ENCODE measurements at places on chromosomes 5 and 9. TPM values are rescaled to one million over a fixed set of nuclear protein-coding genes. Genes with fewer than 3 reads are reported as not detected.
A peak's percentile ranks its signal among the peaks of the same experiment; 100 is the strongest.

DNA sequence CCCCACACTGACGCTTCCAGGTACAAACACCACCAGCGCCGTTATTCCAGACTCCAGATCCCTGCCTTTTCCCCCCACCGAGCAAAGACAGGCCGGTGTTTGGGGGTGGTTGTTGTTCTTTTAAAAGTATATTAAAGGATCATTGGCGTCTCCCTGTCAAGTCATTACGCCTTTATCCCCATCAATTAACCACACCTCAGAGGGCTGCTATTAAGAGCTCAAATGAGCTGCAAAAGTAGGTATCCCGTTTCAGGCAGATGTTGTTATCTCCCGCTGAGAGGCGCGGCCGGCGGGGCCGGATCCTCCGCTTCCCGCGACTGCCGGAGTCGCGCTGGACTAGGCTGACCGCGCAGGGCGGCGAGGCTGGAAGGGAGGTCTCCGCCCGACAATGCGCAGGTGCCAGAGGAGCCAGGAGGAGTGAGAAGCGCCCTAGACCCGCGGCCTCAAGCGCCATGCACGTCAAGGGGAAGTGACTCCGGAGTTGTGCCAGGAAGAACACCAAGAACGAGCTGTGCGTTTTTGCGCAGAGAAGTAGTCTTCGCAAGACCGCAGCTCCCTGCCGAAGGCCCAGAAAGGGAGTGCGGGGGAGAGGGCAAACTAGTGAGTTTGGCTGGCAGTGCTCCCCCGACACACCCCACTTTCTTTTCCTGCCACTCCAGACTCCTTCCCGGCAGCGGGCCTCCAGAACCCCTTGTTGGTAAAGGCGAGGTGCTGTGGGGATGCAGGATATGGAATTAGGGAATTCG is 8.2 kb downstream of the NR2F1-AS1 start:
- peaks cover 71% of the 10 kb centered on the region for H3K27me3 ChIP-seq
- peak overlapping the region; percentile 30 for H3K4me3 ChIP-seq
- no peak overlapping the region for H3K27ac ChIP-seq

DNA sequence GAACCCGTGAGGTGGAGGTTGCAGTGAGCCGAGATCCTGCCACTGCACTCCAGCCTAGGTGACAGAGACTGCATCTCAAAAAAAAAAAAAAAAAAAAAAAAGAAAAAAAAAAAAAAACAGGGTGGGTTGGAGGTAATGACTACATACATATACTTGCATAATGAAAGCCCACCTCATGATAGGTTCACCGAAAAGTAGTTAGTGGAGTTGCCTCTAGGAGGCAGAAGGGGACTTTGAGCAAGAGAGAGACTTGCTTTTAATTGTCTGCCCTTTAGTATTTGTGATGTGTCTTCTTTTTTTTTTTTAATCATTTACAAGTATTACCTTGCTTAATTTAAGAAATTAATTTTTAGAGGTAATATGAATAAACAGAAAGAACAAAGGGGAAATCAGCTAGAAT is 99.8 kb downstream of the PPARGC1B start:
- no peak for DNase-seq
- no peak overlapping the region for H3K27ac ChIP-seq
- peaks cover 29% of the 10 kb centered on the region for H3K36me3 ChIP-seq
- H3K4me1 ChIP-seq = peaks cover 29% of the 10 kb centered on the region
- H3K4me3 ChIP-seq = no peak overlapping the region

- H3K27me3 ChIP-seq = no peaks in the 10 kb centered on the region
- H3K4me1 ChIP-seq = peaks cover 17% of the 10 kb centered on the region
- no peak for DNase-seq
- no peak overlapping the region for H3K4me3 ChIP-seq
Observed at GRCh38 chr5:115413651-115414050, 117.2 kb upstream of the CCDC112 start.

- no peak overlapping the region for H3K4me3 ChIP-seq
- H3K27me3 ChIP-seq = no peaks in the 10 kb centered on the region
- H3K4me1 ChIP-seq = peaks cover 2% of the 10 kb centered on the region
- H3K36me3 ChIP-seq = no peaks in the 10 kb centered on the region
- H3K27ac ChIP-seq = no peak overlapping the region
Observed at GRCh38 chr5:6419340-6419852, 29.3 kb upstream of the UBE2QL1 start.

- no peaks in the 10 kb centered on the region for H3K27me3 ChIP-seq
- H3K4me1 ChIP-seq = no peaks in the 10 kb centered on the region
- no peak overlapping the region for H3K27ac ChIP-seq
- H3K36me3 ChIP-seq = peaks cover 7% of the 10 kb centered on the region
Observed at GRCh38 chr9:105333811-105334210, 89.4 kb downstream of the SLC44A1 start.

- peaks cover 23% of the 10 kb centered on the region for H3K27me3 ChIP-seq
- peaks cover 14% of the 10 kb centered on the region for H3K4me1 ChIP-seq
- no peak overlapping the region for H3K27ac ChIP-seq
- no peak overlapping the region for H3K4me3 ChIP-seq
Observed at GRCh38 chr9:137113385-137114159, 961 bp downstream of the DPP7 start.

GRCh38 chr9:100914266-100914665 is 114.3 kb upstream of the PLPPR1 start:
- no peak overlapping the region for H3K27ac ChIP-seq
- H3K4me1 ChIP-seq = no peaks in the 10 kb centered on the region
- no peak overlapping the region for H3K4me3 ChIP-seq
- DNase-seq = no peak

DNA sequence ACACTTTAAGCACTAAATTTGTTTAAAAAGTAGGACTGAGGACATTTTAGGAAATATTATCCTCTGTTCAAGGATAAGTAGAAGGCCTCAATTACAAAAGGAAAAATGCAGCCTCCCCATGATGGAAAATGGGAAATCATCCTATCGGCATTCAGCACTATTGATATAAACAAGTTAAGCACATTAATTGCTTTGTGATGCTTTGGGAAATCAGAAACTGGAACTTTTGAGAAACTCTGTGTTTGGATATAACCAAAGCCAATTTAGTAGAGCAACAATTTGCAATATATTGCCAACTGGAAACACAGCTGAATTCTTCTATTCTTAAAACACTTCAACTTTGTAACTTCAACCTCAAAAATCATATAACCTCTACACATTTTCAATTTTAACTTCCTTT is 65.2 kb upstream of the PTGER4 start:
- no peaks in the 10 kb centered on the region for H3K27me3 ChIP-seq
- H3K4me3 ChIP-seq = no peak overlapping the region
- no peaks in the 10 kb centered on the region for H3K36me3 ChIP-seq
- DNase-seq = peak; percentile 68
- no peak overlapping the region for H3K27ac ChIP-seq

GRCh38 chr5:94849821-94850736 is 231.6 kb downstream of the SLF1 start:
- DNase-seq = peak; percentile 43
- H3K36me3 ChIP-seq = no peaks in the 10 kb centered on the region
- H3K27me3 ChIP-seq = no peaks in the 10 kb centered on the region
- H3K4me3 ChIP-seq = no peak overlapping the region
- no peak overlapping the region for H3K27ac ChIP-seq

DNA sequence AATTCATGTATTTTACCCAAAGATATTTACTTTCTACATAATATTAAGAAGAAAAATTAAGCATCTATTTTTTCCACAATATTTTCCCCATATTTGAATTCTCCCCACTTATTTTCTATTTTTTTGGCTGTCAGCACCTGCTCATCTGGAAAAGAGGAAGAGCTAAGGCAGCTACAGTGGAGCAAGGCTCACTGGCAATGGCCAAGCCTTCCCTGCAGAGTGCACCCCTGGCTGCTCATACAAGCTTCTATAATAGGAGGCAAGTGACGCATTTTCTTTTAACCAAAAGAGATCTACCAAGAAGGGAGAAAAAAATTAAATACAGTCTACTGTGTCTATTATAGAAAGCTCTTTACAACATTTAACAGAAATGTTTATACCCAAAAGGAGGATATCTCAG is 72.5 kb downstream of the AUH start:
- H3K4me3 ChIP-seq = no peak overlapping the region
- no peak overlapping the region for H3K27ac ChIP-seq
- no peaks in the 10 kb centered on the region for H3K4me1 ChIP-seq
- H3K36me3 ChIP-seq = peaks cover 17% of the 10 kb centered on the region

- H3K27me3 ChIP-seq = peaks cover 6% of the 10 kb centered on the region
- DNase-seq = no peak
- no peak overlapping the region for H3K27ac ChIP-seq
- H3K4me3 ChIP-seq = no peak overlapping the region
- H3K36me3 ChIP-seq = no peaks in the 10 kb centered on the region
Observed at GRCh38 chr5:96332535-96333366, 100.3 kb downstream of the PCSK1 start.

DNA sequence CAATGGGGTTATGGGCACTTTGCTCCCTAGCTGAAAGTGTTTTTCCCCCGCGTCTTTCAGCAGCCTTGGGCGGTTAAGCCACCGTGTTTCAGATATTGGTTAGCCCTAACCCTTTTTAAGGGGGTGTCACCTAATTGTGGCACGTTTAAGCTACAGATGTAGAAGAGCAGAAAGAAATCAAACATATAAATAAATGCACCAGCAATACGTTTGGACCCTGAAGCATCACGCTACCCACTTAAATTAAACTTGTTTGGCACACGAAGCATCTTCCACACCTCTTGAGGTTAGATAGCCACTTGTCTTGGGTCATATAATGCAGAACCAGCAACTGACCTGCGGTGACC is 768 bp downstream of the YTHDC2 start:
- peaks cover 4% of the 10 kb centered on the region for H3K4me1 ChIP-seq
- peaks cover 8% of the 10 kb centered on the region for H3K36me3 ChIP-seq
- H3K27ac ChIP-seq = peak overlapping the region; percentile 93
- peak overlapping the region; percentile 76 for H3K4me3 ChIP-seq
- DNase-seq = peak; percentile 25
- H3K27me3 ChIP-seq = peaks cover 3% of the 10 kb centered on the region

- H3K27ac ChIP-seq = no peak overlapping the region
- H3K27me3 ChIP-seq = peaks cover 9% of the 10 kb centered on the region
- peaks cover 4% of the 10 kb centered on the region for H3K4me1 ChIP-seq
- no peak for DNase-seq
Observed at GRCh38 chr9:126546036-126546435, 67.7 kb upstream of the LMX1B start.

DNA sequence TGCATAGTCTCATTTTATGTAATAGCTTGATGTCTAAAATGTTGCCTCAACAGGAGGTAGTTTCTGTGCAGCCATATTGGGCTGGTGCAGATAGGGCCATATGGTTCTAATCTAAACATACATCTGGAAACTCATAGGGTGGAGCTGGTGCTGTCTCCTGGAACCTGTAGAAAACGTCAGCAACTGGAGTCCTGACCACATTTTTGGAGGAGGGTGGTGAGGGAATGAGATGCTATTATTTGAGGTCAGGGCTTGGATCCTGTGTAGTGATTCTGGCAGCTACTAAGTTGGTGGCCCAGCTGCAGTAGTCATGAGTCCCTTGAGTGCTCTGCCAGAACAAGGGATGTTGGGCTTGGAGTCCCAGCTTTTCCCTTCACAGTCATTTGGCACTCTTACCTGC is 14.1 kb downstream of the MAN2A1 start:
- peaks cover 17% of the 10 kb centered on the region for H3K4me1 ChIP-seq
- no peak overlapping the region for H3K27ac ChIP-seq
- H3K4me3 ChIP-seq = no peak overlapping the region
- peaks cover 2% of the 10 kb centered on the region for H3K36me3 ChIP-seq
- peak; percentile 61 for DNase-seq

DNA sequence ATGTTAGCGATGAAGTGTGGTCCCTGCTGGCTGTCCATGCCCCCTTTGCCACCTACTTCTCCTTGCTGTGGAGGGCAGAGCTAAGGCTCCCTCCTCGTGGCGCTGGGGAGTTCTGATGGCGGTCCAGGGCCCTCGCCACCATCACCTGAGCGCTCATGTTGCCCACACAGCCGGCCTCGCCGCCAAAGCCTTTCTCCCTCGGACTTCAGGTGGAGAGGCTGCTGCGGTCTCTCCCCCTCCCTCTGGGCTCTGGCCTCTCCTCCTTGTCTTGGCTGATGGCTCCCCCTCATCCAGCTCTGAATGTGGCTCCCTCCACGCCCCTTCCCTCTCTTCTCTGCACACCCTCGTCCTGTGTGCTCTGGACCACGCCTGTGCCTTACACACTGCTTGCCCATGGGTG is 14.5 kb upstream of the LPCAT1 start:
- no peaks in the 10 kb centered on the region for H3K36me3 ChIP-seq
- peaks cover 14% of the 10 kb centered on the region for H3K4me1 ChIP-seq
- DNase-seq = no peak

GRCh38 chr5:160270704-160271103 is 41.4 kb downstream of the FABP6 start:
- H3K36me3 ChIP-seq = peaks cover 4% of the 10 kb centered on the region
- peaks cover 19% of the 10 kb centered on the region for H3K4me1 ChIP-seq
- peak; percentile 33 for DNase-seq
- H3K27me3 ChIP-seq = no peaks in the 10 kb centered on the region
- H3K27ac ChIP-seq = no peak overlapping the region

- no peaks in the 10 kb centered on the region for H3K27me3 ChIP-seq
- no peak overlapping the region for H3K4me3 ChIP-seq
- H3K27ac ChIP-seq = no peak overlapping the region
- H3K4me1 ChIP-seq = peaks cover 1% of the 10 kb centered on the region
- no peak for DNase-seq
Observed at GRCh38 chr5:113519412-113519811, 5.9 kb downstream of the YTHDC2 start.

DNA sequence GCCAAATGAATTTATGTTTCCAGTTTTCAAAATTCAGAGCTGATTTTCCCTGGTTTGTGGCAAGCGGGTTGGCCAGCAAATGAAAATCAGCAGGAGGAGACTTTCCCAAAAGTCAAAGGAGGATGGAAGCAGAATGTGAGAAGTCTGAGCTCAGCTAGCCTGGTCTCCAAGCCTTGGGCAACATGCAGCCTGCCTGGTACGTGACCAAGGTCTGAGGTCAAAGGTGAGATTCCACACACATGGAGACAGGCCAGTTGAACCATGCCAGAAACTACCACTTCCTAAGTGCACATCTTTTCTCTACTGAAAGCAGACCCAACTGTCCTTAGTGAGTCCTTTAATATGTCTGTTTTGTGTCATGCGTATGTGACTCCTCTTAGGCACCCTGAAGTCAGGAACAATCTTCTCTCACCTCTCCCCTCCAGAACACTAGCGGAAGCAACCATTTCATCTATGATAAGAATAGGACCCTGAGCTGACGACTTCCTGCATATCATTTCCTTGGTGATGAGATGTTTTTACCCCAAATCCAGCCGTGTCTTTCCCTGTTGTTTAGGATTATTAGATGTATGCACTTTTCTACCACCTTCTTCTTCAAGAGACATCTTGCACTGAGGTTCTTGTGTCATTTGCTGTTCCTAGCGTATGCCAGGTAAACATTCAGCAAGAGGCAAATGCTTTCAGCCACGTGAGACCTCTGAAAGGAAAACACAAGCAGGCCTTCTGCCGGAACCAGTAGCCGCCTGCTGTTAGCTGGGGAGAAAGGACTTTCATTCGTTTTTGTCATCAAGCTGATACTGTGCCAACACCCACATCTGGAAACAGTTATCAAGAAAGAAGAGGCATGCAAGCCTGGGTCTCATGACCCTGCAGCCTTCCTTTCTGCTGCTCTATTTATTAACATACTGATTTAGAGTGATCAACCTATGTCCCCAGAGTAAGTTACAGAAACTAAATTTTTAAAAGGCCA is 9.7 kb upstream of the TGFBI start:
- H3K4me3 ChIP-seq = no peak overlapping the region
- peak; percentile 99 for DNase-seq
- no peaks in the 10 kb centered on the region for H3K36me3 ChIP-seq
- peak overlapping the region; percentile 86 for H3K27ac ChIP-seq
- peaks cover 47% of the 10 kb centered on the region for H3K4me1 ChIP-seq
- H3K27me3 ChIP-seq = no peaks in the 10 kb centered on the region

PCDHA2 gene
- 0.04 TPM for total RNA-seq

C5orf58 gene
- not detected for total RNA-seq

GBA2 gene
- 42.9 TPM for total RNA-seq

PCDHGC3 gene
- total RNA-seq = 52.7 TPM

CCL19 gene
- 0.35 TPM for total RNA-seq

TRIM32 gene
- 12.4 TPM for total RNA-seq

ITGA1 gene
- 36.5 TPM for total RNA-seq

PCDHB2 gene
- 3.2 TPM for total RNA-seq

CD72 gene
- total RNA-seq = 1.6 TPM

AGXT2 gene
- total RNA-seq = 0.04 TPM

Measured in muscle of leg (tissue), 16 donors.